Activated T-cell treated with anti-CD3 and anti-CD28 coated beads for 4 hours (primary cell): ENCODE measurements at places on chromosomes 12 and 14.

DNA sequence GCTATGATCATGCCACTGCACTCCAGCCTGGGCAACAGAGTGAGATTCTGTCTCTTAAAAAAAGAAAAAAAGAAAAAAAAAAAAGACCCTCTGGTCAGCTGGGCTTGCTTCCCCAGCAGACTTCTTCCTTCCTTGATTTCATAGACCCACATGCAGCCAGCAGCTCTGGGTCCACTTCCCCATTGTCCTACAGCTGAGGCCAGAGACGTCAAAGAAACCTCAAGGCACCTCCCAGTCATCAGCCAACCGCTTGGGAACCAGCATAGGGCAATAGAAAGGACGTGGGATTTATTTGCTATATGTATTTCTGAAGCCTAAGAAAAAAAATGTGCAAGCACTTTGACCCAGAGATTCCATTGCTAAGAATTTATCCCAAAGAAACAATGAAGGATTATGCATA, 35.4 kb upstream of the SPPL3 start:
- DNase-seq, result no peak

DNA sequence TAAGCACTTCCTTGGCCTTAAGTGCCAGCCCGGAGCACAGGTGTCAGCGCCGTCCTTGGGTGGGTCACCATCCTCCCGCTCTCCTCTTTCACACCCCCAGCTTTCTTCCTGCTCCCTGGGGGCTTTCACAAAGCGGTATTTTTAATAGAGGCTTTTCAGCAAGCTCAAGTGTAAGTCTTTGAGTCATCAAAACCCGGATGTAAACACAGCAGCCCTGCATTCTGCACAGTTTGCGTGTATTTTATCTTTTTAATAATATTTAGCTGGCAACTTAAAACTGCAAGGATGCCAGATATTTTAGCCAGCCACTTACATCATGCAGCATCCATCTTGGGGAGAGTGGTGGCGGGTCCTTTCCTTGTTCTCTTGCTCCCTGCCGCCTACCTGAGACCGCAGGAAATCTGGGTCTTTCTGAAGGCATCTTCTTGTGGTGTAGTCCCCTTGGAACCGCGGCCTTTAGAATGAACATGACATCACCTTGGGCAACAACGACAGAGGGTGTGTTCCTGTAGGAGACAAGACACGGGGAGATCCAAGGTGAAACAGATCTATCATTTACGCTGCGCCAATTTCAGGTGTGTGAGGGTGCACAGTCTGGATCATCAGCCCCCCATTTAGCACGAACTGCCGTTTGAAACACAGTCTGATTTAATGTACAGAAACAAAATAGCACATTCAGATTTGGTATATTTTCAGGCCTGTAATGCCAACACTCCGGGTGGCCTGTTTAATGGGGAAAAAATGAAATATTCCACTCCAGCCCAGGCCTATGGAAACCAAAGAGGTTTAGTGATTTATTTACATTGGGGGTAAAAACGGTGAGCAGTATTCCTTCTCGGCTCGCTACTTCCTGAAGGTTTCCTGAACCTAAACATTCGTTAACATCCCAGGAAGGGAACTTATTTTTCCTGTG, 12.5 kb upstream of the IRF2BPL start:
- DNase-seq, result no peak

GRCh38 chr14:102316338-102316742, 3.2 kb upstream of the ZNF839 start:
- DNase-seq, result peak; percentile 24

DNA sequence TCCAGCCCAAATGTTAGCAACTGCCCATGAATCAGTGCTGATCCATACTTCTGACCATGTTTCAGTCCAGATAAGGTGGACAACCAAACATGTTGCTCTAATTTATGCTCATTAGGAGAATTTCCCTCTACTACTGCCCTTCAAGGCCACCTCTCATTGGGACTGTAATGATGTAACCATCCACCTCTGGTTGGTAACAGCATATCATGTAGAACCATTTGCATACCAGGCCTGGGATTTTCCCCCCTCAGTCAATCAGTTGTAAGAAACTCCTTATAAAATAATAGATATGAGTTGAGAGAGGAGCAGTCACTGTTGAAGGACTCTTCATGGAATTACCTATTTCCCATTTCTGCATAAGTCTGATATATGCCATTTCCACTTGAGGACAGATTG, 17.8 kb upstream of the YAF2 start:
- no peak for DNase-seq

- DNase-seq, result no peak
Measured at GRCh38 chr12:130194154-130194553, 31.9 kb downstream of the FZD10 start.

DNA sequence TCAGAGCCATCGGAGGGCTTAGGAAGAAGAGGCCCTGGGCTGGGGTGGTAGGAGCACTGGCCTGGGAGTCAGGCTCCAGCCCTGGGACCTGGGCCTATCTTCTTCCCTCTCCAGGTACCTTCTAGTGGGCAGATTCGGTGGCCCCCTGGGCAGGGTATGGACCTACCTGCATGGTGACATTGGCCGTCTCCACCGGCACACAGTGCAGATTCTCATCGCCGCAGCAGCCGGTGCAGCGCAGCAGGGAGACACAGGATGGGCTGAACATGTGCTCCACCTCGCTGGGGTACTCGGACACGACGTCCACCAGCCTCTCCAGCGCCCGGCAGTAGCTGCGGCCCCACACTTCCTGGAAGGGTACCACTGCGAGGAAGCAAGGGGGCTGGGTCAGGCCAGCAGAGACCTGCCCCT, 6.2 kb downstream of the PGF start:
- DNase-seq, result no peak

- DNase-seq, result no peak
Measured at GRCh38 chr12:34404377-34405285, 382.3 kb downstream of the ALG10 start.

DNA sequence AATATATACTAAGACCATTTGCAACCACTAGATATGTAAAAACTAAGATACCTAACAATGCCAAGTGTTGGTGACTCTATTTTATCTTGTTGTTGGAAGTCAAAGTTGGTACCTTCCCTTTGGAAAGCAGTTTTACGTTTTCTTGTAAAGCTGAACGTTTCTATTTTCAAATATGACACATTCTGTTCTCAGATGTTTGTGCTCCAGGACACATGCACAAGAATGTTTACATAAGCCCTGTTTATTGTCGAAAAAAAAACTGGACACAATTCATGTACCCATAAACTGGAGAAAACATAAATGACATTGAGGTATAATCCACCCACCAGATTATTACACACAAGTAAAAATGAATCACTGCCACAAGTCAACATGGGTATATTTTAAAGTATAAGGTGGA, 967.4 kb downstream of the BCL11B start:
- DNase-seq, result no peak

- no peak for DNase-seq
Measured at GRCh38 chr12:30440826-30441602, 254.7 kb downstream of the IPO8 start.

DNA sequence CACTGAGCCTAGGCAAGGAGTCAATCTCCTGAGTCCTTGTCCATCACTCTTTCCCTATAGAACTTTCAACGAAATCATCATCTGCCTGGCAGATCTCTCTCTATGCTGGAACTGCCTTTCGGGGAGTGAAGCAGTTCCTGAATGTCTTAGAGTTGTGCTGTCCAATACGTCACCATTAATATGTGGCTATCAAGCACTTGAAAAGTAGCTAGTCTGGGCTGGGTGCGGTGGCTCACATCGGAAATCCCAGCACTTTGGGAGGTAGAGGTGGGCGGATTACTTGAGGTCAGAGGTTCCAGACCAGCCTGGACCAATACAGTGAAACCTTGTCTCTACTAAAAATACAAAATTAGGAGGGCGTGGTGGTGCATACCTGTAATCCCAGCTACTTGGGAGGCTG, 35.1 kb downstream of the NRDE2 start:
- DNase-seq, result no peak

- DNase-seq, result no peak
Measured at GRCh38 chr12:49716553-49716952, 9.3 kb upstream of the FMNL3 start.

DNA sequence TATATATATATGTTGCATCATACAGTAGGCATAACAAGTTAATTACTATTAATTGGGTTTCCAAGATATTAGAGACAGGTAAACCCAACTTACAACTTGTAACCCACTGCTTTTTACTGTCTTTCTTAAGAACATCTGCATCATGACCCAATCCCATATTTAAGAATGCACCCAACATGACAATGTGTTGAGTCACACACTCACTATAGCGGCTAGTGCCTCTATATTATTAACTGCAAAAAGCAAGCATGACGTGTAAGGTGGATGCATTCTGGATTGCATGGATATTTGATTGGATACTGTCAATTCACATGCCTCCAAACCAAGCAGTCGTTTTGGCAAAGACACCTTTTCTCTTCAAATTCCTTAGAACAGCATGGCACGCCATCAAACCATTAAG, 68.2 kb downstream of the KSR2 start:
- no peak for DNase-seq

GRCh38 chr14:74414403-74415114, 11.5 kb downstream of the SYNDIG1L start:
- DNase-seq, result no peak
